ENCODE measurements at places on chromosomes 12 and 14.

GRCh38 chr14:75013290-75013689 is 10.6 kb downstream of the EIF2B2 start:
- no peak for DNase-seq

DNA sequence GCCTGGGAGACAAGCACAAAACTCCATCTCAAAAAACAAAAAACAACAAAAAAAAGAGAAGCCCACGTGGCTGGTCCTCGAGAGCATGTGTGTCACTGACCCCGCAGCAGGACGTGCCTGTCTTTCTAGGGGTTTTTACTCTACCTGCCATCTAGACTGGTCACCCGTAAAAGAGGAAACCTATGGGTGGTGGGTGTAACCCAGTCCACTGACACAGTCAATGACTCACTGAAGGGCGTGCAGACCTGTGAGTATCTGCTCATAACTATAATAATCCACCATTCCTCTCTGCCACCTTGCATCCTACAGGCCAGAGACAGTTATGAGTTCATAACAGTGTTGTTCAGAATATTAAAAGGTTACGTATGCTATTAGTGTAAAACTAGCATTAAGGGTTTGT is 4.6 kb downstream of the GOLGA3 start:
- DNase-seq = no peak

DNA sequence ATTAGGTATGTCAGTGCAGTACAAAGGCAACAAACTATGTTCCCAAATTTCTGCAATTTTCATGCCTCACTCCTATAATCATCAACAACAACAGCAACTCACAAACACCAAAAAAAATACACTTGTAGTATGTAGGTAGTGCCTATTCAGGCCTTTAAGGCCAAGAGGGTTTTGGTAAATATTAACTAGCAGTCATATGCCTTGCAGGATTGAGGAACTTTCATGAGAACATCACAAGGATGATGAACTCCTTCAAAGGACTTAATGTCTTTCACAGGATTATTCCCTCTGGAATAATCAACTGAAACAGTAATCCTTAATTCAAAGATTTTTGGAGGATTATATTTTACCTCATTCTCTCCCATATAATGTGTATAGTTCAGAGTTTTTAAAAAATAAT is 293.8 kb downstream of the NOVA1 start:
- DNase-seq = no peak

GRCh38 chr14:51638071-51638944 is 13.4 kb upstream of the FRMD6 start:
- no peak for DNase-seq

DNA sequence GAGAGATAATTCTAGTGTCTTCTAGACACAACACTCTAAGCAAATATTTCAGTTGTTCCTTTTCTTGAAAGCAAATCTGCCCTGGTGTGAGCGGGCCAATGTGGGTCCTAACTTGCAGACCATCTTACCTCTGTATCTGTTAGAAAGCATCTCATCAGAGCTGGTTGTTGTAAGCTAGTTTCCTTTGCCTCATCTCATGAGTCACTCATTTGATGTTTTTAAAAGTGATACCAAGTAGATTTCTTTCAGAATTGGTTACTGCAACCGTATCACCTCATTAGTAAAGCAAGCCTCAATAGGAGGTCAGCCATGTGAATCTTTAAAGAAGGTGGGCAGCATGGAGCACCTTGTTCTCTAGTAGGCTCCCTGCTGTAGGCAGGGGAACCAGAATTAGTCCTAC is 78.6 kb downstream of the DAAM1 start:
- DNase-seq = no peak

DNA sequence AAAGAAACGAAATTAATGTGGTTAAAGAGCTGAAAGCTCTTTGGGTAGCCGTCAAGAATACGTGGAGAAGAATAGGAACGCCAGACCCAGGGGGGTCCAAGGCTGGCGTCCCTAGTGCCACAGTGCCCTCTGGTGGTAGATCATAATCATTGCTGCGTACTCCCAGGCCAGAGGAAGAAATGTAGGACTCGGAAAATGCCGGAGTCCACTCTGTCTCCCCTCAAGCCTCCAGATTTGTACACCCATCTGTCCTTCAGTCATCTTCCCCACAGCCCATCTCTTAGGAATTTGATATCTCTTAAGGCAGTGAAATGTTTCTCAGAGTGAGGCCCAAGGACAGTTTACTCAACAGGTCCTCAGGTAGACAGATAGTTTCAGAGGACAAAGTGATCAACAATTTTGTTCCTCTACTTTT is 25.4 kb upstream of the PLEKHG6 start:
- peak; percentile 50 for DNase-seq

DNA sequence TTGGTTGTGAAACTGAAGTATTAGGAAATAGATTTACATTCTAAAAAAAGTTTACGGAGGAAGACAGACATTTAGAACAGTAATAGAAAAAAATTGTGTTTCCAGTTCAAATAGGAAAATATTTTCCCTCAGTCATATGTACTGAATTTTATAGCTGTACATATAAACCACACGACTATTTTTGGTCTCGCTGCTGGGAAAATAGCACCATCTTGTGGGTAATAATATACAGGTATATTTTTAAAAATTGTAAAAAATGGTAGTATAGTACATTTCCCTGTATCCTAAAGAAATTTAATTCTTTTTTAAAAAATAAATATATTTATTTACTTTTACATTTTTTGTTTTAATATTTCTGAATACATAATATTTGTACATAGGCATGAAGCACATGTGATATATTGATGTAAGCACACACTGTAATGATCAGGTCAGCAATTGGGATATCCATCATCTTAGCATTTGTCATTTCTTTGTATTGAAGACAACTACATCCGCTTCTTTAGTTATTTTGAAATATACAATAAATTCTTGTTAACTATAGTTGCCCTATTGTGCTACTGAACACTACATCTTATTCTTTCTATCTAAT is 168.6 kb downstream of the ALX1 start:
- DNase-seq = no peak

- no peak for DNase-seq
These were observed 11.7 kb upstream of the NAA30 start for GRCh38 chr14:57378661-57379060.

- no peak for DNase-seq
These were observed 21.8 kb upstream of the TRIM9 start for GRCh38 chr14:51116682-51117081.

DNA sequence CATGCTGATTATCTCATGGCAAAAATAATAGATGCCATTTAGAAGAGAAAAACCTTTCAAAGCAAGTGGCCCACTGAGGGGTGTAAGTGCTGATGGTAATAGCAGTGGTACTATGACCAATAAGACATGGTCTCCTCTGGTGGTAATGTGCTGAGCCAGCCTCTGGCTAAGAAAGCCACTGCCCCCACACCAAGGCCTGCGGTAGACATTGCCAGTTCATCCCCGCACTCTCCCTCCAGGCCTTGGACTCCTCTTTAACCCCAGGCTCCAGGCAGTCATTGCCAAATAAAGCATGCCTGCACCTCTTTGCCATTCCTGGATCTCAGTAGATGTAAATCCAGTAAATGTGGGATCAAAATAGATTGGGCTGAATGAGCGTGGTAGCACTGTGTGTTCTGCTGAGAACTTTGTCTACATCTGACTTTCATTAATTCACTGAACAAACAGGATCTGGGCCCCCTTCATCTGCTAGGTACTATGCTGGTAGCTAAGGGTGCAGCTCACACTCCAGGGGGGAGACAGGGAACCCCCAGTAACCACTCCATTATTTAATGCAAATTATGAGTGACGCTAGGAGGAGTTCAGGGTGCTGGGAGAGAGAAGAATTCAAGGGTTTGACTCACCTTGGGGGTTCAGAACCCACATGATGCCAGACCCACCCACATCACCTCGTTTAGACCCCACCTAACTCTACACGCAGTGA is 89.3 kb downstream of the BCL11B start:
- no peak for DNase-seq

DNA sequence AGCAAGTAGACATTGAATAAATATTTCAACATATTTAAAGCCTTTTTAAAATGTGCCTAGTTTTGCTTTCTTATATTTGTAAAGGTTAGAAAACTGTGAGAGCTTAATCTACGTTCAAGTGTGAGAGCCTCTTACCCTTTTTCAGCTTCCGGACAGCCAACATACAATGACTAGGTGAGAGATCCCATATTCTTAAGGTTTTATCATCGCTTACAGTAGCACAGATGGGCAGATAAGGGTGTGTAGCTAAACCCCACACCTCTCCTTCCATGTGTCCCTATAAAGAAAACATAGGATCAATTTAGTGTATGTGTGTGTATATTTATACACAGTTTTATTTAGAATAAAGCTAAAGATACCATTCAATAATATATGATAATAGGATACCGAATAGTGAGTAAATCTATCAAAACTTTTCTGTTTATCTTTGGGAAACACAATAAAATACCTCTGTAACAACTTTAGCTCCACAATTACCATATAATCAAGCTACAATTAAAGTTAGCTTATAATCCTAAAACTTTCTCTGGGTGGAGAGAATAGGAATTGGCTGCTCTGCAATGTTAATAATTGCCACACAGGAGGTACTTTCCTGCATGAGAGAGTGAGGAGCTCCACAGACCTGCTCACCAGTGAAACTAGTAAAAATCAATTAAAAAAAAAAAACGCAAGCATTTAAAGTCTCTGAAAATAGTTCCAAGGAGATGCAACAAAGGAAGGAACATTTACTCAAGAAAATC is 110.8 kb downstream of the EML5 start:
- DNase-seq = no peak

DNA sequence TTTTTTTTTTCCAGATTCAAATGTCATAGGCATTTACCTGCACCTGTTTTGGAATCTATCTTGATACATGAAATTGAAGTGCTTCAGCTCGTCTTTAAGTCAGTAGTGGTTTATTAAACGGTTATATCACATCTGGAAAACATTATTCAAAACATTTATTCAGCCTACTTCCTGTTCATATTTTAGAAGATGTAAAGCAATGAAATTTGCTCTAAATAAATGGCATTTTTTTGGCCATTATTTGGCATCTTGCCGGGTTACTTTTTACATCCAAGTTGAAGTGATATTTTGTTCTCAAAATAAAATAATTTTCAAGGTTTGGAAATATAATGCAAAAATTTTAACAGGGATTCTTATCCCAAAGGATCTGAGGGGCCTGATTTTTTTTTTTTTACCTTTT is 103.1 kb downstream of the EML1 start:
- no peak for DNase-seq

- DNase-seq = no peak
These were observed 54.0 kb downstream of the TSPAN9 start for GRCh38 chr12:3131129-3131528.

DNA sequence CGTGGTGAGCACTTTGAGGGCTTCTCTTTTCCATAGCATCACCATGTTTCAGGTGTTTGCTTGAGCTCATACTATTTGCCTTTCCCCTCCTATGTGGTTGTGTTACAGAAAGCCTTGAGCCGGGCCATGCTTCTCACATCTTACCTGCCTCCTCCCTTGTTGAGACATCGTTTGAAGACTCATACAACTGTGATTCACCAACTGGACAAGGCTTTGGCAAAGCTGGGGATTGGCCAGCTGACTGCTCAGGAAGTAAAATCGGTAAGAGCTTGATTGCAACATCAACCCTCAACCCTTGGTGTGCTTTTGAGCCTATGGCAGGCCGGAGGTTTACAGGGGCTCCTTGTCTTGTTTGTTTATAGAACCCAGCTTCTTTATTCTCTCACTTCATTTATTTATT is 8.1 kb downstream of the LETMD1 start:
- DNase-seq = no peak

- DNase-seq = no peak
These were observed 340.1 kb downstream of the BCAT1 start for GRCh38 chr12:24608637-24609285.

GRCh38 chr12:75271576-75271975 is 58.5 kb downstream of the CAPS2 start:
- DNase-seq = no peak

- no peak for DNase-seq
These were observed 59.1 kb downstream of the TMTC2 start for GRCh38 chr12:82745807-82746206.

- DNase-seq = no peak
These were observed 123.7 kb downstream of the SLC25A21 start for GRCh38 chr14:37048666-37049071.

- DNase-seq = no peak
These were observed 66.5 kb downstream of the PLEKHG3 start for GRCh38 chr14:64770751-64771150.

- no peak for DNase-seq
These were observed 438.4 kb downstream of the RAD51B start for GRCh38 chr14:68257969-68258368.

GRCh38 chr14:52023518-52023917 is 34.2 kb downstream of the RTRAF start:
- DNase-seq = no peak

DNA sequence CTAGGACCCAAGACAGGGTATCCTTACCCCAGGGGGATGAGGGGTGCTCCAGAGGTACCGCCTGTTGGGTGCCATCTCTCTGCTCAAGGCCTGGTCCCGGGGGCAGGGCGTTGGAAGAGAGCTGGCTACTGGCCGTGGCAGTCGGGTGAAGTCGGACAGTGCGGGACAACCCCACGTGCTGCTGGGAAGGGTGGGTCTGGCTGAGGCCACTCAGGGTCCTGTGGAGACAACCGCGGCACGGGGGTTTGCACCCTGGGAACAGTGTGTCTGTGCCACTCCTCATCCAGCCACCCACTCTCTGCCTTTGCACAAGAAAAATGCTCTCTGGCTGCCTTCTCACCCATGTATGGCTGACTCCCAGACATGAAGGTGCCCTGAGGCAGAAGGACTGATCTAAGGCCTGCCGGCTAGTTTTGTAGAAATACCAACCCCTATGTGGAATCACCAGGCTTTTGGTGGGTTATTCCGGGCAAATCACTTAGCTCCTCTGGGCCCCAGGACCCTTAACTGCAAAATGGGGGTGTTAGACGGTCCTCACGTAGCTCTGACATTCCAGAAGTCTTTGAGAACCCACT is 56.5 kb downstream of the LTBP2 start:
- DNase-seq = no peak

GRCh38 chr12:123513805-123514204 is 19.7 kb downstream of the RILPL1 start:
- DNase-seq = no peak

DNA sequence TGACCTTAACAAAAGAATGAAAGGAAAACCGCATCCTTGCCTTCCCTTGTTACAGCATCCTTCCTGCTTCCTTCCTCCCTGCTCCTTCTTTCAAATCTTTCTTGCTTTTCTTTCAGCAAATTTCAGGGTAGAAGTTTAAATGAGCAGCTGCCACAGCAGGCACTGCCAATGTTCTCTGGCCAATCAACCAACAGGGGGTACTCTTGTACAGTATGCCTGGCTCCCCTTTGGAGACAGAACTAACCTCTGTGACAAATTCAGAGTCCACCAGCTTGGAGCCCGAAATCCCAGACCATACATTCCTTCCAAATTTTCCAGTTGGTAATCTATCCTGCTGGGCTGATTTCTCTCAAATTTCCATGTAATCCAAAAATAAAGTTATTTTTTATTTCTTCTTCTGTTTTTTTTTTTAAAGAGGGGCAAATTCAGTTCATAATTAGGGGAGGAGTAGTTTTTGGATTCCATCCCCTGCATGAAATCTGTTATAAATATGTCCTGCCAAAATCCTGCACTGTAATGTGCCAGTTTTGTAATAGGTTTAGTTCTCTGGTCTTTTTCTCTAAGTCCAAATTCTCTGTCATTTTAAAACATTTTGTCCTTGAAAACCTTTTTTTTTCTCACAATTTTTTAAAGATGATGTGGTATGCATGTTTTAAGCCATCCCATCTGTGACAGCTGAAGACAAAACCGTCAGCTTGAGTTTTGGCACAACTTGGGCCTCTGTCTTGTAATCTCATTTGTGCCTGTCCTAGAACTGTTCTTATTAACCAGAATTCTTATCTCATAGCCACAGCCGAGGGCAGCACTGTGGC is 610.0 kb upstream of the LMO3 start:
- no peak for DNase-seq

- no peak for DNase-seq
These were observed 260.6 kb upstream of the GARIN6 start for GRCh38 chr12:99386907-99387306.
